ENCODE measurements at places on chromosomes 4 and X. TPM values are rescaled to one million over a fixed set of nuclear protein-coding genes. Genes with fewer than 3 reads are reported as not detected.

F8A3 gene
- 27.3 TPM for total RNA-seq

MAGEE1 gene
- total RNA-seq, result 2.8 TPM

VEGFD gene
- total RNA-seq, result not detected

LDOC1 gene
- 6.2 TPM for total RNA-seq

HGFAC gene
- total RNA-seq, result not detected

PITX2 gene
- not detected for total RNA-seq

GAGE1 gene
- total RNA-seq, result not detected

FHL1 gene
- total RNA-seq, result 4.5 TPM

PLS3 gene
- total RNA-seq, result 3.1 TPM

PPP4R3C gene
- not detected for total RNA-seq

SNCA gene
- total RNA-seq, result 0.39 TPM

ZGRF1 gene
- total RNA-seq, result 30.4 TPM

NLGN4X gene
- 0.09 TPM for total RNA-seq

AR gene
- 0.25 TPM for total RNA-seq

GNRHR gene
- not detected for total RNA-seq

ZDHHC9 gene
- 13.9 TPM for total RNA-seq

SLC34A2 gene
- total RNA-seq, result not detected

HTN3 gene
- total RNA-seq, result not detected

NUP62CL gene
- 1.4 TPM for total RNA-seq

PIM2 gene
- total RNA-seq, result 313 TPM

CT45A3 gene
- total RNA-seq, result not detected

MAB21L2 gene
- total RNA-seq, result not detected

REST gene
- 44.5 TPM for total RNA-seq

BMPR1B gene
- total RNA-seq, result not detected

CLDN22 gene
- total RNA-seq, result not detected

Data from activated T-helper 2 cell treated with anti-CD3 and anti-CD28 coated beads, Interferon-gamma antibody, Interleukin-2, Interleukin-4, amounts not matched to agents 10 μg/mL and 5 μg/mL and 100 μg/mL, durations not matched to agents 14 hours and 24 hours and 36 hours (primary cell).